ENCODE measurements at places on chromosomes 16 and 17.

DNA sequence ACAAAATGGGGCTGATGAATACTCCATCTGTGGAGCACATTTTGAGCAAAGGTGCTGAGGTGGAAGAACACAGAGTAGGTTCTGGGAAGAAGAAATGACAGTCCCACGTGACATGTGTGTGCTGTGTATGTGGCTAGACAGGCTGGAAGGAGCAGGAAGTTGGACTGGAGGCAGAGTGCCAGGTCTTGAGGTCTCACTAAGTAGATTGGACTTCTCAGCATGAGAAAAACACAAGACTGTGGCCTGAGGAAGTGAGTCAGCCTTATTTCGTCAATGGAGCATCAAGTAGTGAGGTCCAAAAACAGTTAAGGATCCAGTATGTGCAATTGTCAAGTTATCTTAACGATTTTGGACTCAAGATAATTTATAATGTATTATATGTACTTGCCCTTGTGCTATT, 736.5 kb downstream of the KCNJ2 start:
- DNase-seq, result no peak

- DNase-seq, result no peak
These were observed 21.4 kb downstream of the KIAA0513 start for GRCh38 chr16:85048921-85049562.

DNA sequence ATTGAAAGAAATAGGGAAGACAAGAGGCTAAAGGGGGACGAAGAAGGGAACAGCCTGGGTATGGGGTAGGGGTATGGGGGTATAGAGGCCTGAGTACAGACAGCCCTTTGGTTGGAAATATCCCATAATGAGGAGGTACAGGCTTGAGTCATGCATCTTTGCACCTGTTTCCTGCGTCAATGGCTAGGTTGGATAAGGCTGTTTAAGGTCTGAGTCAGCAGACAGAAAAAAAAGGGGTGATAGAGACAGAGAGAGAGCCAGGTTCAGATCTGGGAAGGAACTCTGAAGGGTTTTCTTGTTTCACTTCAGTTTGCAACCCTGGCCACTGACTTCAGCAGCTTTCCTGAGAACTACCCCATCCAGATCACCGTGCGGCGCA, 8.5 kb downstream of the FNDC8 start:
- DNase-seq, result no peak

- no peak for DNase-seq
These were observed 250.6 kb upstream of the ZFHX3 start for GRCh38 chr16:73298562-73298961.

- peak; percentile 79 for DNase-seq
These were observed 4.4 kb upstream of the HIC1 start for GRCh38 chr17:2050300-2051060.

GRCh38 chr17:2982854-2983253, 80.6 kb downstream of the OR1D5 start:
- no peak for DNase-seq

DNA sequence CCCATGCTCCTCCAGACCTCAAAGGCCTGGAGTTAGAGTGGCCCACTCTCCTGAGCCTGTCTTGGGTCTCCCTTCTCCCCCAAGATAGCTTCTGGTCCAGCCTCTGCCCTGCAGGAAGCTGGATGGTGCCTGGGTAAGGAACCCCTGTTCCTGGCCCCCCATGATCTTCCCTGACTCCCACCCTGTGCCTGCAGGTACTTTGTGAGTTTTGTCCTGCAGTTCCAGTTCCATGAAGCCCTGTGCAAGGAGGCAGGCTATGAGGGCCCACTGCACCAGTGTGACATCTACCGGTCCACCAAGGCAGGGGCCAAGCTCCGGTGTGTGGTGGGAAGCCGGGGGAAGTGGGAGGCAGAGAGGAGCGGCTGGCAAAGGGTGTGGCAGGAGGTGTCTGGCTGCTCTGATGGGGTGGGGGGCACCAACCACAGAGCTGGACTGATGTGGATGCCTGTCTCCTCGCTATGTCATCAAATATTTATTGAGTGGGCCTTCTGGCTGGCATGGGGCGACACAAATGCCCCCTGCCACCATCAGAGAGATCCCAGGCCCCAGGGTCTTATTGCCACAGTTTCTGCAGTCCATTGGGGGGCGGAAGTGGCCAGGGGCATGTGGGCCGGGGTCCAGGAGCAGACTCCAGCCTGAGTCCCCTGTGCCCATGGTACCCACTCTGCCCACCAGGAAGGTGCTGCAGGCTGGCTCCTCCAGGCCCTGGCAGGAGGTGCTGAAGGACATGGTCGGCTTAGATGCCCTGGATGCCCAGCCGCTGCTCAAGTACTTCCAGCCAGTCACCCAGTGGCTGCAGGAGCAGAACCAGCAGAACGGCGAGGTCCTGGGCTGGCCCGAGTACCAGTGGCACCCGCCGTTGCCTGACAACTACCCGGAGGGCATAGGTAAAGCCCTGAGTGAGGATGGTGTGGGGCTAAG, 7.1 kb downstream of the ACE start:
- DNase-seq, result no peak

GRCh38 chr17:79811011-79811867, 14.4 kb upstream of the CBX8 start:
- DNase-seq, result no peak

DNA sequence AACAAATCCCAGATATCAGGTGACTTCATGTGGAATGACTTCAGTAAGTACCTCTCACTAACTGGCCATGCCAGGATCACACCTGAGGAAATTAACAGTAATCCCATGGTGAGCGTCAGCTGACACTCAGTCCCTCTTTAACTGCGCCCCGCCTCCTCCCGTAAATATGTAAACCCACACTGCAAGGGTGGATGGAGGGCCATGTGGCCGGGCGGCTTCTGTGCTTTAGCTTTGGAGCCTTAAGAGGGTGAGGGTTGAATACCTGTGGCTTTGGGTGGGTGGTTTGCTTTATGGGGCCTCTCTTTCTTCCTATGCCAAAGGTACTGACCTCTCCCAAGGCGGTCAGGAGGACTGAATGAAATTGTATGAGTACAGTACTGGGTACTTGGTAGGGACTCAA, 141.7 kb downstream of the MRM1 start:
- DNase-seq, result no peak

DNA sequence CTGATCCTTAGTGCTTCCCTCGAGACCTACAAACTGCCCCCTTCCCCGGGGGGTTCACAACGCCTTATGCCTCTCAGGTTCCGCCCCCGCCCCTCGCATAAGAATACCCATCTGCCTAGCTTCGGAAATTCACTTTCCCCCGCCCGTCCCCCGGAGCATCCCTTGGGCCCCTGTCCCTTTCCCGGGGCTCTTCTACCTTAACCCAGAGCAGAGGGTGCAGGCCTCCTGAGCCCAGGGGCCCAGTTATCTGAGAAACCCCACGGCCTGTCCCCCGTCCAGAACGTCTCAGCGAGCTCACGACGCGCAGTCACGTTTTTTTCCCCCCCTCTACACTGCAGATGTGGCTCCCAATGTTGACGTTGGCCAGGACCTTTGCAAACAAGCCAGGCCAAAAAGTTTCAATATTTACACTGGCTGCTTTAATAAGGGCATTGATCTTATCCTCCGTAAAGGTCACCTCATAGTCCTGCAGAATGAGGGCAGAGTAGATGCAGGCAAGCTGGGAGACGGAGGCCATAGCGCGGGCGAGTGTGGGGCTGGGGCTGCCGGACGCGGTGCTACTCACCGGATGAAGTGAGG, 1.4 kb upstream of the NBR1 start:
- DNase-seq, result no peak

DNA sequence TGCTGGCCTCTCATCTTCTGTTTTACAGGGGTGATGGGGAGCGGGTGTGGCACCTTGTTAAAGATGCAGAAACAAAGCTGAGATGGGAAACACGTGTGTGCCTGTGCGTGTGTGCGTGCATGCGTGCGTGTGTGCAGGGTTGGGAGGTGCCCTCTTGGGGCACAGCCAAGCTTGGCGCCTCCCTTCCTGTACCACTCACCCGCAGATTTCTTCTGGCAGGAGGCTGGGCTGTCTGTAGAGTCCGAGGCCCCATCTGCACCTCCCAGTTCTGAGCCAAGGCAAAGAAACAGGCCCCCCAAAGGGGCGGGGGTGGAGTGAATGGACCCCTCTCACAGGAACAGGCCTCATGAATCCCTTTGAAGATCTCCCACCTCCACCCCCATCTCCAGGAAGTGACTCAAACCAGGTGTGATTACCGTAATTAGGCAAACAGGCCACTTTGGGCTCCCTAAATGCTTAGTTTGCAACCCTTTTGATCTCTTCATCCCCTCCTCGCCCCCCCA, 20.9 kb downstream of the TNS4 start:
- peak; percentile 89 for DNase-seq

GRCh38 chr16:27441998-27442397, 40.0 kb downstream of the IL21R start:
- DNase-seq, result no peak

- no peak for DNase-seq
These were observed 85.7 kb downstream of the CMIP start for GRCh38 chr16:81530296-81530721.

- no peak for DNase-seq
These were observed 1.5 kb downstream of the SH2B1 start for GRCh38 chr16:28865001-28865688.

GRCh38 chr16:22694887-22695382, 119.0 kb upstream of the HS3ST2 start:
- DNase-seq, result no peak

GRCh38 chr16:85657267-85657650, 31.5 kb downstream of the GINS2 start:
- no peak for DNase-seq

DNA sequence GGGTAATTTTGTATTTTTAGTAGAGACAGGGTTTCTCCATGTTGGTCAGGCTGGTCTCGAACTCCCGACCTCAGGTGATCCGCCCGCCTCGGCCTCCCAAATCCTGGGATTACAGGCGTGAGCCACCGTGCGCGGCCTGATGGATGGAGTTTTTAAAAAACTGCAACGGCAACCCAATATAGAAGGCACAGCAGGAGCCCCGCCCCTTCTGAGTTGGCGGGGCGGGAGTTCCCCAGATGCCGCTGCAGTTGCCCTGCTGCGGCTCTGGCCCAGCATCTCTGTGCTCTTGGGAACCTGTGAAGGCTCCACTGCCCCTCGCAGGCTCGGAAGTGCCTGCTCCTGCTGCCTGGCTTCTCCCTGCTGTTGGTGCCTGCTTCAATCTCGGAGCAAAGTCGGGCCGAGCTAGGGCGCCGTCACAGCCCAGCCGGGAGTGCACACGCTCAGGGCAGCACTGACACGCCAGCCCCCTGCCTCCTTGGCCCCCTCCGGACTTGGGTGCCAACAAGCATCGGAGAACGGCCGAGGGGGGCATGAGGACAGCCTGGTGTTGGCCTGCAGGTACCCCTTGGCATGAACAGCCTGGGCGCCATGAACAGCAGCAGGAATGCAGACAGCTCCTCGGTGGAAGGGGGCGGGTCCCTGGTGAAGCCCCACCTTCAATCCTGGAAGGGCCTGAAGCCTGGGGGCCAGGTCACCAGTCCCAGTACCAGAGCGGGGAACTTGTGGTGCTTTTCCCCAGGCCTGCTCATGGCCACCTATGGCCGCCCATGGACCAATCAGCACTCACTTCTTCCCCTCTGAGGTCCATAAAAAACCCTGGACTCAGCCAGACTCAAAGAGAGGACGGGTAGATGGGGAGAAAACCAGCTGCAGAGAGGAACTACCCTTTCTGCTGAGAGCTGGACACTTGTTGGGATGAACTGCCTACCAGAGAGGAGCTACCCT, 2.3 kb upstream of the NT5M start:
- peak; percentile 37 for DNase-seq

All from CD4-positive, alpha-beta T cell treated with Interferon gamma for 1 hour (primary cell).